D341Med (cell line): ENCODE measurements at places on chromosomes 3 and 15.

- DNase-seq, result no peak
These were observed 13.5 kb upstream of the ACSBG1 start for GRCh38 chr15:78247911-78248310.

GRCh38 chr3:24520101-24520495 is 25.4 kb upstream of the THRB start:
- DNase-seq, result no peak

- DNase-seq, result no peak
These were observed 11.9 kb downstream of the TAGLN3 start for GRCh38 chr3:112010636-112011035.

DNA sequence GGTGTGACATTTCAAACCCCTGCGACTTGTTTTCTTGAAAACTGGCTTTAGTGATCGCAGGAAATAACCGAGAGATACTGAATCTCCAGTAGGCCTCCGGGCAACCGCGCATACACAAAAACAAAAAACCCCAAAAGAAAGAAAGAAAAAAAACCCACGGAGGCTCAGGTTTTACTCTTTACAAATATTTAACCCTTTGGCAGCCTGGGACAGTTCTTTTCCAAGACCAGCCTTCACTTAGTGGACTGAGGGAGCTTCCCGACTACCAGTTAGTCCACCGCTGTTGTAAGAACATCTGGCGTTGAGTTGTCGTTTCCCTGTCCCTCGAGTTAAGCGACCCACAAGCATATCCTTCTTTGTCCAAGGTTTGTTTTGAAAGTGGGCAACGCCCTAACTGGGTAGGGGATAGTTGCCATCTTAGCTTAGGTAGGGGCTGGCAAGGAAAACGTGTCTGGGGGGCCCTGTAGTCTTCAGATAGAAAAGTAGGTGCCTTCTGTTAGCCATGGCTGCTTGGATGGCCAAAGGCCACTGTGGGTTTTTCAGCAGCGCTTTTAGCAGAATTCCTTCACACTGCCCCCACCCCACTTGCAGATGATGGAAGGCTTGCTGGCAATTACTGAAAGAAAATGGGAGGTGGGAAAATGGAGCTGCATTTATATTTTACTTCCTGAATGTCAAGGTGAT is 6.9 kb downstream of the ISL2 start:
- no peak for DNase-seq

DNA sequence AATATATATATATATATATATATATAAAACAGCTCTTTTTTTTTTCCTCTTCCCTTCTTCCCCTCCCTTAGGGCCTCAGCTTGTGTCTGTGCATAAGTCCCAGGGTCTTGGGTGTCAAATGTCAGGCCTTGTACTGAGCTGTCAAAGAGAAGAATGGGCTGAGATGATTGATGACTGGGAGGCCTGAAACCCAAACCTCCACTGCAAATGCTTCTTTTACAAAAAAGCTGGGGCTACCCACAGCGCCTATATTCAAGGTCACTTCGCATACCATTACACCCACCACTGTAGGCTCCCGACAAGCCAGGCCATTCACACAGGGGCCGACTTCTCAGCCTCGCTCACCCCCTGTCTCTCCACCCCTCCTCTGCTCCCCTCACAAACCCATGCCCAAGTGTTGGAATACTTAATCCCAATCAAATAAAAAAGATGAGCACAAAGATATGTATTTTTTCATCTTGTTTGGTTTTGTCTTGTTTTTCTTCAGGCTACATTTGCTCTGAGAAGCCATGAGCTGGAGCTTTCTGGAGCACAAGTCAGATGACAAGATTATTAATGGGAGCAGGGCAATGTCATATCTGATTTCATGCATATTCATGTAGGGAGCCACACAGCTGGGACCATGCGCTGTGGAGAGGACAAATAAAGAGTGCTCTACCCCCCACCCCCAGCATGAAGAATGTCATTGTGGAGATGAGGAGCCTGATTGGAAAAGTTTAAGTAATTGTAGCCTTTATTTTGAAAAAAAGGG is 614.4 kb upstream of the NR2F2 start:
- DNase-seq, result no peak

- DNase-seq, result no peak
These were observed 56.1 kb downstream of the VGLL3 start for GRCh38 chr3:86934851-86935250.

GRCh38 chr3:128875556-128876120 is 3.8 kb upstream of the ACAD9 start:
- DNase-seq, result peak; percentile 75

DNA sequence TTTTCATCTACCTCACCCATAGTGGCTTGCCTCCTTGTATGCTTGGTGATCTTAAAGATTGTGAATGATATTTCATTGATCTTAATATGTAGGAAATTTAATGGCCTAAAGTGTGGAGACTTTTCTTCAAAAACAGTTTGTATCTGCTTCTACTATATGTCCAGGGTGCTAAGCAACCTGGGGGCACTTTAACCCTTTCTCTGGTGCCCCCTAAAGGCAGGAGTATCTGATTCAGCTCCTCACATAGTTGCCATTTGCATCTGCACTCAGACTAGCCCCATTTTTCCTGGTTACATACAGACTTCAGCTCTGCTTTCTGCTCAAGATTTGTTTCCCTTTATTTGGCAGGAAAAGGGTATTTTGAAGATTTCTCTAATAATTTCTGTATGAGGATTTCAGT is 5.2 kb upstream of the PFN2 start:
- DNase-seq, result no peak

GRCh38 chr15:59140422-59141226 is 35.7 kb downstream of the CCNB2 start:
- DNase-seq, result no peak

- no peak for DNase-seq
These were observed 70.4 kb downstream of the RGMA start for GRCh38 chr15:93018574-93018973.
